ENCODE measurements at places on chromosomes 3 and 15.
A peak's percentile ranks its signal among the peaks of the same experiment; 100 is the strongest.

GRCh38 chr3:97692831-97693230 lies 71.7 kb upstream of the ARL6 start:
- DNase-seq: no peak

- DNase-seq: no peak
Observed at GRCh38 chr3:39404943-39405686, 1.4 kb upstream of the RPSA start.

- peak; percentile 21 for DNase-seq
Observed at GRCh38 chr3:111517801-111518200, 24.2 kb upstream of the CD96 start.

DNA sequence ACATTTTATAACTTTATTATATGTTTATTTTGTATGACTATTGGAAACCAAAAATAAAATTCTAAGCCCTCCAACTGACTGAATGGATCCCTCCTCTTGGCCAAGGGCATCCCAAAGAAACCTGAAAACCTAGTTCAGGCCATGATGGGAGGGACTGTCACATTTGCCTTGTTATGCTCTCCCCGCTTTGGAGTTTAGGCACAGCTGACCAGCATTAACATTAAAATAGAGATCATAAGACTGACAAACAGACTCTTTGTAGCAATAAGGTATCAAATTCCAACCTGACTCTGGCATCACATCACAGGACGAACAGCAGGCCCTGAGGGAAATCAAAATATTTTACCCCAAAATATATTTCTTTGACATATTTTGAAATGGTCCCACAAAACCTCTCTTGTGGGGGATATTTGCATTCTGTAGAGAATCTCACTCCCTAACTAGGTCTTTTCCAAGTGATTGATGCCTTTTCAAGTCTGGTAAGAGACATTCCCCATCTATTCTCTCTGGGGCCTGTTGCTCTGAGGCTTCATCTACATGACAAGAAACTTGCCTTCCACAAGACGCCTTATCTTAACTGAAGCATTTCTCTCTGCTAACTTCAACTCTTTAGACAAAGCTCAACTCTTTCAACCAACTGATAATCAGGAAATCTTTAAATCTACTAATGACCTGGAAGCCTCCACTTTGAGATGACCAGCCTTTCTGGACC lies 81.8 kb upstream of the PRR23E start:
- DNase-seq: no peak

- no peak for DNase-seq
Observed at GRCh38 chr3:18425641-18426257, 610 bp upstream of the SATB1 start.

DNA sequence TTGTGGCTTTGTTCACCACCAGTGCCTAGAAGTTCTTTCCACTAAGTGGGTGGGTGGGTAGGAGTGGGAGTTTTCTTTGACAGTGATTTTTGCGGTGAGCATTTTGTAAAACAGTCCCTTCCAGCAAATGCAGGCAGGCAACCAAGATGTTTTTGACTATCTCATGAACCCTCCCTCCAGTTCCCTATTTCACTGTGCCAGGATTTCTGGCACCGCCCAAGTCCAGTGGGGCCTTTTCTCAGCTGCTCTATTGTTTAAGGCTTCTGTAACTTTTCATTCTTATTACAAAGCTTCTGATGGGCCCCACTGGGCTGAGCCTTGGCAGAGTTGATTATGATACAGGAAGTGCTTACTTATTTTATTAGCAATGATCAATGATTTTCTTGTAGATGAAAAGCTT lies 236.0 kb downstream of the EDEM1 start:
- DNase-seq: no peak

GRCh38 chr15:89211678-89212170 lies 9.7 kb downstream of the RLBP1 start:
- no peak for DNase-seq

DNA sequence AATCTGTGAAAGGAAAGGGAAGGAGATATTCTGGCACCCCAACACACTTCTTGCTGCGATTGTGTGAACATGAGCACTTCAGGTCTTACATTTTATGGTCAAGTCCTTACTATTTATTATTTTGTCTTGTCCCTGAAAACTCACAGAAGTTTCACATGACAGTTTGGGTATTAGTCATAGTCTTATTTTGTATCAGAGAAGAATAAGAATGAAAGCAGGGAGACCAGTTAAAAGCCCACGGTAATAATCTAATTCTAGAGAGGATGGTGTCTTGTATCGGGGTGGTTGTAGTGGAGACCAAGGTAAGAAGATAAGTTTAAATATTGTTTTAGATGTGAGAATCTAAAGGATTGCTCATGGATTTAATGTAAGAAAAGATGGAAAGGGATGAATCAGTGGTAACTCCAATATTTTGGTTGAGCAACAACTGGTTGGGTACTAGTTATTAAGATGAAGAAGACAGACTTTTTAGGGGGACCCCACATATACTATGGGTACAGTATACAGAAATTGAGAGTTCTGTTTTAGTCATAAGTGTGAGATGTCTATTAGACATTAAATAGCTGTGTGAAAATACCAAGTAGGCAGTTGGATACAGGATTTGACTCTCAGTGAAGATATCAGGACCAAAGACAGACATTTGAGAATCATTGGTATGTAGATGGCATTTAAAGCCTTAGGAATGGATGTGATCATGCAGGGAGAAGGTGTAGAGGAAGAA lies 227.6 kb downstream of the MFSD1 start:
- DNase-seq: no peak

Measured in H4 (cell line).